ENCODE measurements at places on chromosomes 4 and X.

GRCh38 chr4:85482010-85482738 is 7.2 kb downstream of the ARHGAP24 start:
- no peak for DNase-seq

- DNase-seq = no peak
Observed at GRCh38 chr4:5574386-5574785, 134.0 kb downstream of the EVC2 start.

- DNase-seq = no peak
Observed at GRCh38 chr4:146051728-146052391, 113.2 kb upstream of the ZNF827 start.

DNA sequence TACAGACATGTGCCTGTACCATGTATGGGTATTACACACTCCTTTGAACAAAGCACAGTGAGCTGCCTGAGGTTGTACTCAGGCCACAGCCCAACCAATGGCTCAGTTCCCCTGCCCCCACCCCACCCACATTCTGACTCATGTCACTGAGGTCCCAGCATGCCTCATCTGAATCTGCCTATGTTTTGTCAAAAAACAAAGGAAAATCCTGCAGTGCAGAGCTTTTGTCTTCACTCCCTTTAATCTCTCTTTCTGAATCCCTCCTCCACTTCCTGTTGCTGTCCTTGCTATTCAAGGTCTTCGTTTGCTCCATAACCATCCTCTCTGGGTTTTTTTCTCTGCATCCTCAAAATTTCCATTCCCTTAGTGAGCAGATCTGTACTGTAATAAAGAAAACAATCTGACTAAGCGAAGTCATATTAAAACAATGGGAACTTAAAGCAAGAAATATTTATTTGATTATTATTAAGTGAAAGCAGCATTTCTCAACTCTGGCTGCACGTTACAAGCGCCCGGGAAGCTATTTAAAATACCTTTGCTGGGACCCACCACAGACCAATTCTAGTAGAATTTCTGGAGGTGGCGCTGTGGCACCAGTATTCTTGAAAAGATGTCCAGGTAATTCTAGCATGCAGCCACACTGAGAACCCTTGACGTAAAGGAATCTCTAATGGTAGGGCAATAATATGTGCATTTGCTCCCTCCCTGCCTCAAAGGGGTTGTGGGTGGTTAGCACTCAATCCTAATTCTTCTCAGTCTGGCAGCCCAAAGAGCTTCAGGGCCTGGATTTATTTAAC is 8.7 kb downstream of the GUCY2F start:
- DNase-seq = peak; percentile 2

- no peak for DNase-seq
Observed at GRCh38 chr4:156439576-156440200, 486.0 kb upstream of the CTSO start.

DNA sequence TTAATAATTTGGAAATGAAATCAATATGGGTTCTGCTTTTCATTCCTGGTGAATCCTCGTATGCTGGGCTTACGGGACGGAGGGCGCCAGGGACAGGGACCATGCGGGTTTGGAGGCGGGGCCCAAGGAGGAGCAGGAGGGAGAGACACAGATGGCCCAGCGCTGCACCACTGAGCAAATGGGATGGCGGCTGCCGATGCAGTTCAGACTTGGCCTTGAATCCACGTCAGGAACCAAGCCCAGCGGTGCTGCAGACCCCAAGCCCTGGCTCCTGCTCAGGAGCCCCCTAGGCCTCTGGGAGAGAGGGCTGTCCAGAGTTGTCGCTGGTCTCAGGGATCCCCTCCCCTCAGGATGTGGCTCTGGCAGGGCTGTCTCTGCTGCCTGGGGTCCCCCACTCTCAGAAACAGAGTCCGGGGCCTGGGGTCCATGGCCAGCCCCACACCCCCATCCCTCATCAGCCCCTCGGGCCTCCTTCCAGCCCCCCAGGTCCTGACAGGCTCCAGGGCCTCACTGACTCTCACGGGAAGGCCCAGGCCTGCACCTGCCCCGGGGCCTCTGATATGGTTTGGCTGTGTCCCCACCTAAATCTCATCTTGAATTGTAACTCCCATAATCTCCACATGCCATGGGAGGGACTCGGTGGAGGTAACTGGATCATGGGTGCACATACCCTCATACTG is 75.2 kb downstream of the FAM53A start:
- no peak for DNase-seq

- DNase-seq = no peak
Observed at GRCh38 chr4:52628543-52628942, 30.6 kb downstream of the USP46 start.

GRCh38 chrX:123871309-123871708 is 11.5 kb downstream of the XIAP start:
- no peak for DNase-seq
